NCI-H187 (cell line): ENCODE measurements at places on chromosomes 11 and 22.

- DNase-seq: no peak
Observed at GRCh38 chr11:61147791-61148620, 13.2 kb downstream of the VPS37C start.

DNA sequence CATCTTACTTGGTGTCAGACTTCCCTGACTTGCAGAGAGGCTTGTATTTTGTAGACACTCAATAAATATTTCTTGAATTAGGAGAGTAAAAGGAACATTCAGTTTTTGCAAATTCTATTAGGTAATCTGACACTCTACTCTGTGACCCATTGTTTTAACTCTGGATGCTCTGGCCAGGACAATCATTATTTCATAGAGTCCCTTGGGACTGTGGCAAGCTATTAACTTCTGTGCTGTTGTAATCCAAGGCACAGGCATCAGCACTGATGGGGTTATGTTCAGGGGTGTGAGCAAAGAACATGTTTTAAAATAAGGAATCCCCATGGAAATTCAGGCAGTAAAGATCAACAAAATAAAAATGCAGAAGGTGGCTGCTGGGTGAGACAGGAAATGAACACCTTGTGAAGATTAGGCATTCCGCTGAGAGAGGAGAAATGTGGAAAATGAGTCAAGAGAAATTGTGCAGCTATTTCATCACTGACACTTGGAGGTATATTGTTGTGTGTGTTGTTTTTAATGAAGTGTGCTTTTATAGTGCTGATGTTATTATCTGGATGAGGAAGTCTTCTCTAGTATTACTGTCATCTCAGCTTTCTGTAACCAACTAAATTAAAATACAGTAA, 175.2 kb downstream of the WNT11 start:
- DNase-seq: no peak

DNA sequence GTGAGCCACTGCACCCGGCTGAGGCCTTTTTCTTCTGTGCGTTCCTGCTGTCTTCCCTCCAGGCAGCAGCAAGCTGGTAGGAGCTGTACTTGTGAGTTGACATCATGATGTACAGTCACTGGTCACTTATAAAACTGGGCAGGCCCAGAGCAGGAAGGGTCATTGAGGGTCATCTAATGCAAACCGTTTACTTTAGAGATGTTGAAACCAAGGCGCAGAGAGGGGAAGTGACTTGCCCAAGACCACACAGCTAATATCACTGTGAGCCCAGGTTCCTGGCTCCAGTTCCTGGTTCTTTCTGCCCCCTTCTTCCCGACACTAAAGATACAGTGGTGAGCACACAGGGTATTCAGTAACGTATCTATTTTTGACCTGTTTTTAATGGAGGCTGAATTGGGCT, 27.3 kb downstream of the PTPRJ start:
- DNase-seq: no peak

GRCh38 chr11:44306052-44306917, 3.7 kb downstream of the ALX4 start:
- DNase-seq: no peak

GRCh38 chr11:61685617-61685967, 5.4 kb downstream of the DAGLA start:
- no peak for DNase-seq

GRCh38 chr11:63472372-63472771, 18.6 kb downstream of the PLAAT5 start:
- DNase-seq: no peak

- no peak for DNase-seq
Observed at GRCh38 chr11:62553839-62554361, 7.3 kb upstream of the AHNAK start.

DNA sequence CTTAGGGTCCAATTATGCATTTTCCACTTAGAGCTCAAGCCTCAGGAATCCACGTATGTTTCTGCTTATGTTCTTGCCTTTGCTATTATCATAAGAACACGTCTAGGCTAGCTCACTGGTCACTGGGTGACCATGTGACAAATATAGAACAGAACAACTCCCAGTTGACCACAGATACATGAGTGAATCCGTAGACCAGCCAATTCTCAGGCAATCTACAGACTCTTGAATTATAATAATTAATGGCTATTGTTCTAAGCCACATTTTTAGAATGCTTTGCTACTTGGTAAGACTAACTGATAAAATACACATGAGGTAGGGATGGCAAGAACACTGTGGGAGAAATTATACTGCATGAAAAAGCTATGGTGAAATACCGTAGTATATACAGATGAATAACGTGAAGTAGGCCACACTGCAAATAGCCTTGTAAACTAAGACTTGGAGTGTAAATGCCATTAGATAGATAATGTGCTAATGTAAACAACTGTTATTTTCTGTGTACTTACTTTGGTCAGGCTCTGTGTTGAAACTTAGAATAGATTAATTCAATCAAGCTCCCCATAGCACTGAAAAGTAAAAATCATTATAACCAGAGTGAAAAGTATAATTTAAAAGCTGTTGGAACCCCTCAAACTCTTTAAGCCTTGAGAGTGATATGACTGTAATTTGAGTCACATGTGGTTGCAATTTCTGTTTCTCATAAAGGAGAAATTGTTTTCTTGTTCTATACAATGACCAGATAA, 366.2 kb upstream of the CCDC179 start:
- no peak for DNase-seq

DNA sequence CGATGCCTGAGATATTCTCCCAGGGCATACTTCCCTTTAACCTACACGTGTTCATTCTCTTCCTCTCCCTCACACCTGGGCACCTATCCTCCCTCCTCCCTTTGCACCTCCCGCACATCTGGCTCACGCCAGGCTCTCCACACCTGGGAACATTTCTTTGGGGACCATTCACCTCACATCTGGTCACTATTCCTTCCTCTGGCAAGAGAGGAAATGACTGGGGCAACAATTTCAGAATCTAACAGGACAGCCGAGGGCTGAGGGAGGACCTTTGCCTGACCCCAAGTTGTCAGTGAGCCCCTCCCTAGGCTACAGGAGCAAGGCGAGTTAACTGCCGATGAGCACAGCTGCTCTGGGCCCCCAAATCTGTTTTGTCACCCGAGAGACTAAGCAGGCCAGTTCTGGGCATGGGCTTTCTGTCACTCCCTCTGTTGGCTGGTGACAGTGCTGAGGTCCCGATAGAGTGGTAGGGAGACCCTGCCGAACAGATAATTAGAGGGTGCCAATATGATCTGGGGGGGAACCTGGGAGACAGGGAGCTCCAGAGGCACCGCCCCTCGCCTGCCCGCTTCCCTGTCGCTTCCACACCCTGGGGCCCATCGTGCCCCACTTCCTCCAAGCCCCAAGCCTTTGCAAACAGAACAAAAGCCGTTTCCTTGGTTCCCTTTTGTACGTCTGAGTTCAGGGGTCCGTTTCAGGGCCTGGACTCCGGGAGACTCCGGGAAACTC, 45.6 kb downstream of the EIF3F start:
- DNase-seq: no peak

DNA sequence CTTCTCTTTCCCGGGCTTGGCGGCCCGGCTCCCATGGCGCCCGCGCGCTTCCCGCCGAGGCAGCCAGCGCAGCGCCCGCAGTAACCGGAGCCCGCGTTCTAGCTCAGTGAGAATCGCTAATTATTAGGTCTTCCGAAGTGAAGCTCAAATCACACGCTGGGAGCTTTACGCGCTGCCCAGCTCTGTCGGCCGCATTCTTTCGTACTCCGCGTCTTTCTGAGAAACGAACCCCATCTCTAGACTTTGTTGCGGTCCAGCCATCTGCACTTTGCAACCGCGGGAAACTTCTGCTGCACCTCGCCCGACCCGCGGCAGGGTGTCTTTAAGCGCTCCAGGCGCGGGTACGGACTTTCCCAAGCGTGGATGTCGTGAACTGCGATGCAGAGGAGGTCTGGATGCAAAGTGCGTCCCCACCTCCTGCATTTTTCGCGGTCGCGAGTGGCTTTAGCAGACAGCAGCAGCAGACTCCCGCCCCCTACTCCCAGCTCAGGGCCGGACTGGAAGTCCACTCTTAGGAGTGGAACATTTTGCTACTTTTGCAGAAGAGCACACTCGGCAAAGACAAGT, 6.0 kb upstream of the PAX6 start:
- no peak for DNase-seq

DNA sequence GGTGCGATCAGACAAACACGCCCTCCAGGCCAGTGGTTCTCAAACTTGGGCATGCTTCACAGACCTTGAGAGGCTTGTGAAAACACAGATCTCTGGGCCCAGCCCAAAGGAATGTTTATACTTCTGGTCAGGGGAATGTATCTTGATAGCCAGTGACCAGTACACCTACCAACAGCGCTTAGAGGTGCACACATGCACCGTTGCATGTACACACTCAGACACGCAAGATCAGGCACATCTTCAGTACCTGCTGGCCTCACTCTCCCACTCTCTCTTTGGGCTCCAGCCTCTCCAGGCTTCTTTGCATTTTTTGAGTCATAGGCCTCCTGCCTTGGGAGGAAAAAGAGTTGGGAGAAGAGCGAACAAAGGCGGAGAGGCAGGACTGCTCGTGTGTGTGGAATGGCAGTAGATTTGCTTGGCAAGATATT, 11.7 kb upstream of the FXYD6 start:
- DNase-seq: no peak

- DNase-seq: no peak
Observed at GRCh38 chr11:103910721-103911120, 125.7 kb upstream of the DDI1 start.

DNA sequence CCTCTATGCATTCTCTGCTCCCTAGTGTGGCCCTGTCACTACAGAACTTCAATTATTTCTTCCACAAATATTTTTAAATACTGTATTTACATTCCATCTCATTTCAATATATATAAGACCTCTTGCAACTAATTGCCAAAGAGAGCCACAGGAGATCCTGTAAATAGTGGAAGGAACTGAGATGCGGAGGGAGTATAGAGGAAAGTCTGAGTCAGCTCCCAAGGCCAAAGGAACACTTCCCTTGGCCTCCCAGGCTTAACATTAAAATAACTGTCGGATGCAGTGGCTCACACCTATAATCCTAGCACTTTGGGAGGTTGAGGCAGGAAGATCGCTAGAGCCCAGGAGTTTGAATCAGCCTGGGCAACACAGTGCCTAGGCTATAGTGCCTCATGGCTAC, 31.2 kb downstream of the RBFOX2 start:
- DNase-seq: no peak

GRCh38 chr11:78740199-78741071, 165.8 kb upstream of the NARS2 start:
- no peak for DNase-seq

DNA sequence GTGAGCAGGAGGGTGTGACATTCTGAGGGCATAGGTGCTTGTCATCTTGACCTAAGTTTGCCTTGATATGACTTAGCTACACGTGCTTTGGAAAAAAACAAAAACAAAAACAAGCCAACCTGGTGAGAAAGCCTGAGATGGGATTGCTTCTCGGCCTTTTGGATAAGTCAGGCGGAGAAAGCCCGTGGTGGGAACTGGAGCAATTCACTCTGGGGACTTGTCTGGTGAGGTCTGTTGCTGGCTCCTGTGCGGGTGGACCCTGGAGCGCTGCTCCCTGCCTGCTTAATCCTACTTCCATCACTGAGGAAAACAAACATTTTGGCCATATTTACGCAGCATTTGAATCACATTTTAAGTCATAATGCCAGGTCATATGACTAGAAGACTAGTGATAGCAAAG, 100.3 kb downstream of the SNX19 start:
- no peak for DNase-seq

DNA sequence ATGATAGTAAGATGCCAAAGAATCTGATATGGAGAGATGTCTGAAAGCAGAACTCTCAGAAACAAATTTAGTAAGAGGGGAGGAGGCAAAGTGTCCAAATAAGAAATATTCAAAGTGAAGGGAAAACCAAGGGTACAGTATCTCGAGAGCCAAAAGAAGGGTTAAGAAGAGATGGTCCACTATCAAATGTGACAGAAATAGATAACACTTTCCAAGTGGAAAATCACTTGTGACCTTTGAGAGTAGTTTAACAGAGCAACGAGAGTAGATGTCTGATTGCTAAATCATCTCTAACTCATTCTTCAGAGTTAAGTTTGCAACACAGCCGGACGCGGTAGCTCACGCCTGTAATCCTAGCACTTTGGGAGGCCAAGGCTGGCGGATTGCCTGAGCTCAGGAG, 4.3 kb upstream of the BUD13 start:
- no peak for DNase-seq

GRCh38 chr11:11346303-11346702, 6.7 kb downstream of the CSNK2A3 start:
- DNase-seq: peak; percentile 43

DNA sequence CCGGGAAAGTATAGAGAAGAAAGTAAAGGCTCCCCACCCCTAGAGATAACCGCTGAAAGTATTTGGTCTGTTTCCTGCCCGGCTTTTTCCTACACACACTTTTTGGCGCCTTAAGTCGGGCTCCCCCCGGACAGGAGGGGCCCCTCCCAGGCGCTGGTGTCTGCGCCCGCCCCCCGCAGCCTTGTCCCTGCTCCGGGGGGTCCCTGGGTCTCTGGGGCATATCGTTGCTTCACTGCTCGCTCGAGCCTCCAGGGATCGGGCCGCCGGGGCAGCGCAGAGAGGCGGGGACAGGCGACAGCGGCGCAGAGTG, 928 bp upstream of the CRACR2B start:
- DNase-seq: no peak

DNA sequence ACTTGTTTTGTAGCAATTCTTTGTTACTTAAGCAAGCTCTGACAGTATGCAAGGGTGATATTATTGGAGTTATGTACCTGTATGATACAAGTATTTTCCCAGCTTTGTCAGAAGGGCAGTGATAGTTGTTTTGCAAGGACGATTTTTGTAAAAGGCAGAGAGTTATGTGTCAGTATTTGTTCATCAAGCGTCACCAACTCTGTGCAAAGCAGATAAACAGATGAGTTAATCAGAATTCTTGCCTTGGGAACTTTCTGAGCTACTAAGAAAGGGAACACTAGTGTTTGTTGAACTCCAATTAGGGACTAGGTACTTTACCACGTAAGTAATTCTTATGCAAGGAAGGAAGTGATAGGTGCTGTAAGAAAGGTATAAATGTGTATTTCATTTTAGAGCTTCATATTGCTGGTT, 1.4 kb downstream of the USP47 start:
- no peak for DNase-seq

DNA sequence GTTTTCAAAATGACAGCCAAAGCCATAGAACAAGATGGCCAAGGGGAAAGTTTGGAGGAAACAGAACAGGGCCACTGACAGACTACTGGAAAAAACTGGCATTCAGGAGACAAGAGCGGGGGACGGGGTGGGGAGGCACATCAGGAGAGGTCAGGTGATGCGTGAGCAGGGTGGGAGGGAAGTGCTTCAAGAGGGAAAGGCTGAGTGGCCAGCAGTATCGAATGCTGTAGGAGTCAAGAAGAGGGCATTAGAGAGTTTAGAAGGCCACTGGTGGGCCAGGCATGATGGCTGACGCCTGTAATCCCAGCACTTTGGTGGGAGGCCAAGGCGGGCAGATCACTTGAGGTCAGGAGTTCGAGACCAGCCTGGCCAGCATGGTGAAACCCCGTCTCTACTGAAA, 8.2 kb downstream of the GTPBP1 start:
- DNase-seq: no peak

GRCh38 chr11:67545280-67545679, 22.0 kb upstream of the CABP2 start:
- DNase-seq: peak; percentile 2

- DNase-seq: no peak
Observed at GRCh38 chr22:50206599-50206998, 5.8 kb downstream of the SELENOO start.

- DNase-seq: no peak
Observed at GRCh38 chr11:31254415-31254814, 115.1 kb downstream of the DCDC1 start.
